Activated T-helper 2 cell treated with anti-CD3 and anti-CD28 coated beads, Interferon-gamma antibody, Interleukin-2, Interleukin-4, amounts not matched to agents 10 μg/mL and 5 μg/mL and 100 μg/mL, durations not matched to agents 14 hours and 24 hours and 36 hours (primary cell): ENCODE measurements at places on chromosomes 7 and 10. TPM values are rescaled to one million over a fixed set of nuclear protein-coding genes. Genes with fewer than 3 reads are reported as not detected.

ODAD2 gene
- not detected in 2 replicates for total RNA-seq

CFAP70 gene
- total RNA-seq, result 0.41 and 0.43 TPM in 2 replicates

DNA sequence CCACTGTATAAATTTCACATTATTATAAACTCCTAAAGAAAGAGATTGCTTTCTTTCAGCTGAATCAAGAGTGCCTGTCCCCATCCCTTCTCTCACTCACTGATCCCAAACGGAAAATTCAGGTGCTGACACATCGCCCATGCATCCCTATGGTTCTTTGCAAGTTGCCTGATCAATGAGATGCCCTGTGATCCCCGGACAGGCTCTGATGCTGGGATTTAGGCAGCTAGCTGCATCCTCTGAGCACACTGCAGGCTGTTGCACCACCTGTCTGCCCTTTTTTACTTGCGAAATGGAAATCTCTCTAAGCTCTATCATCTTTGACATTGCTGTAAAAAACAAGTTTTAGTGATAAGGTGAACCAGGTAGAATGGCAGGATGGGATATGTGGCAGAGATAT is 456.5 kb downstream of the GATA3 start:
- no peak overlapping the region for H3K4me3 ChIP-seq
- DNase-seq, result no peak
- H3K27me3 ChIP-seq, result peaks cover 4% of the 10 kb centered on the region
- H3K4me1 ChIP-seq, result no peaks in the 10 kb centered on the region
- H3K27ac ChIP-seq, result no peak overlapping the region

DNA sequence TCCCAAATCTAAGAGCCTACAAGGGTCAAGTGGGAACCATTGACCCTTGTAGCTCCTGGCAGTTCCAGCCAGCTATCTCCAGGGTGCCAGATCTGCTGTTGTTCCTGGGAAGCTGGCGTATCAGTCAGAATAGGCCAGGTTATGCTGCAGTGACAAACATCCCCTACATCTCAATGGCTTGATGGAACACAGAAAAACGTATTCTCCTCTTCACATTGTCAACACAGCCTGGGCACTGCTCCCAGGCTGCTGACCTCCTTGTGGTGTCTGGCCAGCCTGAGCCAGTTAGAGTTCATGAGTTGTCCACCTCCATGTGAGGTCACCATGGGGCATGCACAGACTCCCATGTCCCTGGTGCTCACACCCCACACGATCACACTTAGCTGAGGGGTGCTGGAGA is 9.5 kb upstream of the TNRC18 start:
- DNase-seq, result no peak
- peaks cover 28% of the 10 kb centered on the region for H3K27me3 ChIP-seq
- peaks cover 3% of the 10 kb centered on the region for H3K36me3 ChIP-seq
- peaks cover 5% of the 10 kb centered on the region for H3K4me1 ChIP-seq

C7orf57 gene
- 0.11 and 0.18 TPM in 2 replicates for total RNA-seq

DNA sequence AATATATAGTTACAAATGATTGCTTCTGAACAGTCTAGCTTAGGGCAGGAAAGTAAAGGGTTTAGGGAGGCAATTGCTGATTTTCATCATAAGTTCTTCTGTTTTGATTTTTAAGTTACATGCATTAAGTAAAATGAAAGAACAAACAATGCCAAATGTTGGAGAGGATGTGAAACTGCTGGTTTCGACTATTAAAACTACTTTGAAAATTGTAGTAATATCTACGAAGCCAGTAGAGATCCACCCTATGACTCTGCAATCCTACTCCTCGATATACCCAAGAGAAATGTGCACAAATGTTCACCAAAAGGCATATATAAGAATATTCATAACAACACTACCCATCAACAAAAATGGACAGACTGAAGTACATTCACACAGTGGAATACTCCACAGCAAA is 24.3 kb downstream of the PDZD8 start:
- DNase-seq, result no peak
- peaks cover 23% of the 10 kb centered on the region for H3K4me1 ChIP-seq
- no peaks in the 10 kb centered on the region for H3K27me3 ChIP-seq
- H3K27ac ChIP-seq, result no peak overlapping the region
- no peak overlapping the region for H3K4me3 ChIP-seq
- H3K36me3 ChIP-seq, result peaks cover 5% of the 10 kb centered on the region

GRCh38 chr10:68202960-68203353 is 29.0 kb downstream of the ATOH7 start:
- H3K36me3 ChIP-seq, result no peaks in the 10 kb centered on the region
- DNase-seq, result no peak
- H3K27ac ChIP-seq, result no peak overlapping the region
- peaks cover 17% of the 10 kb centered on the region for H3K27me3 ChIP-seq
- peaks cover 7% of the 10 kb centered on the region for H3K4me1 ChIP-seq

DNA sequence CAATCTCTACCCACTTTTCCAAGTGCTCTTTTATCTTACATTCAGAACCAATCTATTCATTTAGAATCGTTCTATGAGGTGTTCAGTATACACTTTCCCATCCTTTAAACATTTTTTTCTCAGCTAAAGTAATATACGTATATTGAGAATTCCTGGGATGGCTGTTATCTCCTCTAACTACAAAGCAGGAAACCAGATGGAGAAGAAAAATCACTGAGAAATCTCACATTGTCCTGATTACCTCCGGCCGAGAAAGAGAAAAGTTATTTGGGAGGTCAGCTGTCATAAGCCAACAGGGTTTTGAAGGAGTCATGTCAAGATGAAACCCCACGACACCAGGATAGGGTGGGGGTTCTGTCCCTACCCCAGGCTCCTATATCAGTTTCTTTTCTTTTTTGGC is 99.2 kb upstream of the KDM7A start:
- H3K36me3 ChIP-seq, result no peaks in the 10 kb centered on the region
- no peaks in the 10 kb centered on the region for H3K4me1 ChIP-seq
- no peak overlapping the region for H3K27ac ChIP-seq
- peaks cover 3% of the 10 kb centered on the region for H3K27me3 ChIP-seq

ZNF804B gene
- total RNA-seq, result not detected in 2 replicates

GRCh38 chr10:124622158-124622557 is 122.0 kb downstream of the FAM53B start:
- no peak overlapping the region for H3K27ac ChIP-seq
- no peak overlapping the region for H3K4me3 ChIP-seq
- peaks cover 12% of the 10 kb centered on the region for H3K36me3 ChIP-seq
- H3K4me1 ChIP-seq, result peaks cover 9% of the 10 kb centered on the region
- no peak for DNase-seq

INTS15 gene
- total RNA-seq, result 41.1 and 42.1 TPM in 2 replicates

DNA sequence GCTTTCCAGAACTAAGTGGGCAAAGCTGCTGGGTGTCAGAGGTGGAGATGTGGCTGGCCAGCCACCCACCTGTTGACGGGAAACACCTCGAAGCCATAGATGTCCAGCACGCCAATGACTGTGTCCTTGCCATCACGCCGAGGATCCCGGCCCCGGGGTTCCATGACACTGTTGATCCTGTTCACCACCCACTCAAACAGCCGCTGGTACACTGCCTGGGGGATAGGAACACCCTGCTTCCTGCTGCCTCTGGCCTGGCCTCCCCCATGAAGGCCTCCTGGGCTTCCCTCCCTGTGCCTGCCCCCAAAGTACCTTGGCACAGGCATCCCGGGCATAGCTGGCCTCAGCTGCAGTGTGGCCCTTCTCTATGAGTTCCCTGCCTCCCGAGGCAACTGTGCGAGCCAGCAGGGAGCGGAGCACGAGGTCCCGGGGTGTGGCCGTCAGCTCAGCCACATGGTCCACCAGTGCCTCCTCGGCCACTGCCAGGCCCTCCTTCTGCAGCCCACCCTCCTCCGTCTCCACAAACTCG is 8.2 kb downstream of the MYO1G start:
- no peak overlapping the region for H3K27ac ChIP-seq
- no peak overlapping the region for H3K4me3 ChIP-seq
- H3K27me3 ChIP-seq, result no peaks in the 10 kb centered on the region

- H3K36me3 ChIP-seq, result no peaks in the 10 kb centered on the region
- H3K27me3 ChIP-seq, result no peaks in the 10 kb centered on the region
- H3K4me1 ChIP-seq, result no peaks in the 10 kb centered on the region
- no peak overlapping the region for H3K27ac ChIP-seq
- DNase-seq, result no peak
These were observed 1481.3 kb downstream of the GATA3 start for GRCh38 chr10:9535744-9536143.

GRCh38 chr7:27526611-27527347 is 135.9 kb downstream of the HIBADH start:
- H3K36me3 ChIP-seq, result peaks cover 17% of the 10 kb centered on the region
- DNase-seq, result no peak
- no peaks in the 10 kb centered on the region for H3K27me3 ChIP-seq
- H3K27ac ChIP-seq, result no peak overlapping the region
- no peak overlapping the region for H3K4me3 ChIP-seq

- H3K4me1 ChIP-seq, result peaks cover 18% of the 10 kb centered on the region
- H3K36me3 ChIP-seq, result peaks cover 36% of the 10 kb centered on the region
- peak overlapping the region; percentile 94 for H3K27ac ChIP-seq
- H3K4me3 ChIP-seq, result peak overlapping the region; percentile 92
- DNase-seq, result no peak
- H3K27me3 ChIP-seq, result no peaks in the 10 kb centered on the region
These were observed 1.1 kb downstream of the FIS1 start for GRCh38 chr7:101243646-101244374.

DNA sequence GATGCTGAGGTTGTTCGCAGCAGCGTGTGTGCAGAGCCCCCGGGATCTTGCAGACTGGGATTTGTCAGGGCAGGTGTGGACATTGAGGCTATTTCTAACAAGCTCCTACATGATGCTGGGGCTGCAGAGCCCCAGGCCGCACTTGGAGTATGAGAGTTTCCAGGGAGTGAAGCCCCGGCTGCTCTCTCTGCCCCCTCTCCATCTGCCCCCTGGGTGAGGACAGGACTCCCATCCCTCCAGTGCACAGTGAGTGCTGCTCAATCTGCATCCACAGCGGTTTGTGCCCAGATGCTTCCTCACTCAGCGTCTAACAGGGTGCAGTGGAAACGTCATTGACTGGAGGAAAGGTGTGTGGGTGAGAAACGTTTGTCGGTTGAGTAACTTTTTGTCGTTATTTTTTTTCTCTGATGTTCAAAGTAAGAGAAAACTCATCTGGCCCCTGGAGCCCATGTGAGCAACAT is 25.3 kb downstream of the IL2RA start:
- no peaks in the 10 kb centered on the region for H3K27me3 ChIP-seq
- peak overlapping the region; percentile 79 for H3K27ac ChIP-seq
- DNase-seq, result peak; percentile 8
- H3K4me1 ChIP-seq, result peaks cover 74% of the 10 kb centered on the region
- H3K4me3 ChIP-seq, result peak overlapping the region; percentile 8

HOGA1 gene
- not detected in 2 replicates for total RNA-seq

GRCh38 chr10:101671453-101671852 is 23.5 kb downstream of the FBXW4 start:
- H3K27ac ChIP-seq, result no peak overlapping the region
- H3K4me3 ChIP-seq, result no peak overlapping the region
- no peaks in the 10 kb centered on the region for H3K27me3 ChIP-seq
- peaks cover 3% of the 10 kb centered on the region for H3K4me1 ChIP-seq
- DNase-seq, result no peak
- peaks cover 70% of the 10 kb centered on the region for H3K36me3 ChIP-seq

C7orf33 gene
- not detected in 2 replicates for total RNA-seq

DNA sequence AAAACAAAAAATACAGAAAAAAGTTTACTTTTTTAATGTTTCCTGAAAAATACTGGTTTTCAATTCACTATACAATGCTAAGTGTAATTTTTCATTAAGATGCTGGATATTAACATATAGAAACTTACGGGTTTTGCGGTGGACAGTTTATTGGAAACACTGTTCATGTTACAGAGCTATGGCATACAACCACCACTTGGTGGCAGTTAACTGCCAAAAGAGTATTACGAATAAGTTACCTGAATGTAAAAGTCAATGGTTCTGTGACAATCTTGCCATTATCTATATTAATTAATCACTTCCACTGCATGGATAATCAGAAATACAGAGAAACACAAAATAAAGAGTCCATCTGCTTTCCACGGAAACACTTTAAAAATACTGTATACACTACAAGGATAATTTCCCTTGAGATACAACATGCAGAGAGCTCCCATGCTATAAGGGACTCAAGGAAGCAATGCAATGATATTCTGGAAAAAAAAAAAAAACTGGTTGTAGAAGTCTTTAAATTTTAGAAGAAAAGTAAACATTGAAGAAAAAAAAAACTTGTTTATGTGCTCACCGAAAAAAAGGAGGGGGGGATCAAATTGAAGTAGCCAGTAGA is 97.0 kb downstream of the TPK1 start:
- no peaks in the 10 kb centered on the region for H3K27me3 ChIP-seq
- DNase-seq, result no peak
- H3K36me3 ChIP-seq, result no peaks in the 10 kb centered on the region
- H3K4me1 ChIP-seq, result no peaks in the 10 kb centered on the region

CALY gene
- total RNA-seq, result not detected in 2 replicates

DNA sequence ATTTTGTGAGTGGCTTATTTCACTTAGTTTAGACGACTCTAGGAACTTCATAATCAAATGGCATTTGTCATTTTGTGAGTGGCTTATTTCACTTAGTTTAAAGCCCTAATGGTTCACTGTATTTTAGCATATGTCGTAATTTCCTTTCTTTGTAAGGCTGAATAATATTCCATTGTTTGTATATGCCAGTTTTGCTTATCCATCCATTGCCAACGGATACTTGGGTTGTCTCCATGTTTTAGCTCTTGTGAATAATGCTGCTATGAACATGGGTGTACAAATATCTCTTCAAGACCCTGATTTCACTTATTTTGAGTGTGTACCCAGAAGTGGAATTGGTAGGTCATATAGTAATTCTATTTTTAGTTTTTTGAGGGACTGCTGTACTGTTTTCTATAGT is 31.8 kb downstream of the DOCK1 start:
- H3K27me3 ChIP-seq, result no peaks in the 10 kb centered on the region
- H3K4me1 ChIP-seq, result no peaks in the 10 kb centered on the region
- H3K36me3 ChIP-seq, result no peaks in the 10 kb centered on the region
- no peak overlapping the region for H3K27ac ChIP-seq
- no peak for DNase-seq

DNA sequence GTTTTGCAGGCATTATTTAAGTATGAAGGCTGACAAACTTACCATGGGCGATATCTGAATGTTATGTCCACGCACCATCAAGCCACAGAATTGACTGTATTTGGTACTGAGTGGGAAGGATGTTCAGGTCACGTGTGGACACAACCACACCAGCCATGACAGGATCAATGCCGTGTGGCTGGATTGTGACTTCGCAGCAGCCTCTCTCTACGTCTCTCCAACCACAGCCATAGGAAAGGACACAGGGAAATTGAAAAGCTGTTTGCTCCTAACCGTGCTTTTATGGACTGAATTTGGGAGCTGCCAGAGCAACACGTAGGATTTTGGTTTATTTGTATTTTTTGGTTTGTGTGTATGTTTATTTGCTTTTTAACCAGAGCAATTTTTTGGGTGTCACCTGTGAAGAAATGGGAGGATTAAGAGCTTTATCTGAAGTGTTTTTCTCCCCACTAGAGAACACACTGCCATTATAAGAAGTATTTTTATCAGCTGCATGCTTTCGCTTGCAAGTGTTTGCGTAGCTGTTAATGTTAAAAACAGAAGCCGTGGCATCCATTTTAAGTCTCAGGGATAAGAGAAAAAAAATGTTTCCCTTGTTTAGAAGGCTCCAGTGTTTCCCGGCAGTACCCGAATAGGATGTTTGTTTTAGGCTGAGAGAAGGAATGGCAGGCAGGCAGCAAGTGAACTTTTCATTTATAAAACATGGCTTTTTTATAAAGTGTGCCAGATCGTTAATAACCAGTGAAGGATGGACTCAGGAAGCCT is 401.1 kb upstream of the NFE2L3 start:
- no peaks in the 10 kb centered on the region for H3K36me3 ChIP-seq
- no peak for DNase-seq
- H3K4me1 ChIP-seq, result no peaks in the 10 kb centered on the region
- no peak overlapping the region for H3K27ac ChIP-seq
- H3K27me3 ChIP-seq, result no peaks in the 10 kb centered on the region

GIMAP7 gene
- 22.6 and 24.1 TPM in 2 replicates for total RNA-seq

- peaks cover 13% of the 10 kb centered on the region for H3K4me1 ChIP-seq
- no peak for DNase-seq
- H3K27me3 ChIP-seq, result peaks cover 28% of the 10 kb centered on the region
- no peaks in the 10 kb centered on the region for H3K36me3 ChIP-seq
These were observed 119.8 kb downstream of the EGFR start for GRCh38 chr7:55138663-55139062.
